ENCODE measurements at places on chromosomes 3 and 15.

DNA sequence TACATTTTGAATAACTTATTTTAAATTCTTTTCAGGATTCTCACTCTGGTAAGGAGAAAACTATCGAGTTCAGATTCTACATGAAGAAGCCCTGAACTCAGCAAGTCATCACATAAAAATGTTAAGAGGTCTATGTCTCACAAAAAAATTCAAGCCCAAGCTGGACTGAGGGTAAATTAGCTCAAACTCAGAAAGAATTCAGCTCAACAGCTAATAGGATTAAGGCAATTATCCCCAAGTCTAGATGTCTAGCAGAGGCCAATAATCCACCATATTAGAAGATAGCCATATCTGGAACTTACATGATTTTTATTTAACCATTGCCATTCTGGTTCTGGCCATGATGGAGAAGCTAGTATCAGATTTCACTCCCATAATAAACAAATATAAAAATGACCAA, 909.7 kb downstream of the PLOD2 start:
- no peak for DNase-seq

- DNase-seq = no peak
Observed at GRCh38 chr3:12342151-12342550, 53.3 kb downstream of the PPARG start.

DNA sequence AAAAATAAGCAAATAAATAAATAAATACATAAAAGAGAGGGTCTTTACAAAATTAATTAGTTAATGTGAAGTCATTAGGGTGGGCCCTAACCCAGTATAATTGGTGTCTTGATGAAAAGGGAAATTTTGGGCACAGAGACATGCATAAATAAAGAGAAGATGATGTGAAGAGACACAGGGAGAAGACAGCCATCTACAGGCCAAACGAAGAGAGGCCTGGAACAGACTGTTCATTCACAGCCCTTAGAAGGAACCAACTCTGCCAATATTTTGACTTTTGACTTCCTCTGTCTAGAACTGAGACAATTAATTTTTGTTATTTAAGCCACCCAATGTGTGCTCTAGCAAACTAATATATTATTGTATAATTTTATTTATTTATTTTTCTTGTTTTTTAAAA, 29.6 kb upstream of the SELENOK start:
- DNase-seq = no peak

DNA sequence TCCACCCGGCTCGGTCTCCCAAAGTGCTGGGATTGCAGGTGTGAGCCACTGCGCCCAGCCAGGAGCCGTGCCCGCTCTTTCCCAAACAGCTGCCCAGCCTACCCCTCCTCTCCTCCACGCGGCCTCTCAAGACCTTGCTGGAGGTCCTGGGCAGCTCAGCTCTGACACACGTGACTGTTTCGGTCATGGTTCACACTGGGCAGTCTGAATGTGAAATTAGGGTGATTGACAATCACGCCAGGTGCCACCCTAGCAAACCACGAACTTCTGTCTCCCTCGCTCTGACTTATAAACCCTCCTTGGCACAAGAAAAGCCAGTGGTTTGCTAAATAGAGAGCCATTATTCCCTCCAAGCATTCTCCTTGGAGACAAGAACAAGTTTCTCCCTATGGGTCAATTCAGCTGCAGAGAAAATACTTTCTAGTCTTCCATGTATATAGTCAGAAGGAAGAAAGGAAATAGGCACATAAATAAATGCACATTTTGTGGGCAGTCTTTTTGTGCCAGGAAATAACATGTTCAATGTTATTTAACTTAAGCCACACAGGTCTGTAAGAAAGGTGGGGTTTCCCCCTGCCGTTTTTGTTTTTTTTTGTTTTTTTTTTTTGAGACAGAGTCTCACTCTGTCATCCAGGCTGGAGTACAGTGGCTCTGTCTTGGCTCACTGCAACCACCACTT, 121.9 kb upstream of the MEF2A start:
- no peak for DNase-seq

GRCh38 chr3:61060411-61060861, 190.8 kb downstream of the FHIT start:
- DNase-seq = no peak

All from stimulated activated CD8-positive, alpha-beta memory T cell treated with anti-CD3 and anti-CD28 coated beads, Interleukin-7, amount 100 ng/mL, for 1 hour (primary cell).